ENCODE measurements at places on chromosomes 6 and 20. TPM values are rescaled to one million over a fixed set of nuclear protein-coding genes. Genes with fewer than 3 reads are reported as not detected.

GRCh38 chr20:21103582-21104465 lies 2.3 kb downstream of the LINC00237 start:
- no peak for DNase-seq

- DNase-seq = peak; percentile 48
Measured at GRCh38 chr6:36825994-36826393, 13.2 kb downstream of the CPNE5 start.

Gene PTGIS
- 19.9 TPM for polyA plus RNA-seq

GRCh38 chr20:52268184-52268749 lies 76.7 kb upstream of the ZFP64 start:
- DNase-seq = no peak

Data from right cardiac atrium (tissue), 5 donors.